Astrocyte (in vitro differentiated cells and primary cell): ENCODE measurements at places on chromosomes 6 and 20. TPM values are rescaled to one million over a fixed set of nuclear protein-coding genes. Genes with fewer than 3 reads are reported as not detected.

GPR63 gene
- total RNA-seq = 1.6 and 1.8 TPM in 2 replicates

UNC5CL gene
- 0.27 and 0.29 TPM in 2 replicates for total RNA-seq

OR2B6 gene
- total RNA-seq = not detected in 2 replicates

FAM83C gene
- not detected in 2 replicates for total RNA-seq

UBE3D gene
- total RNA-seq = 6.8 and 7.4 TPM in 2 replicates

MATN4 gene
- 0.19 and 0.20 TPM in 2 replicates for total RNA-seq

FAM217A gene
- total RNA-seq = not detected in 2 replicates

LRP11 gene
- total RNA-seq = 24.2 and 26.2 TPM in 2 replicates

PPIL6 gene
- total RNA-seq = 1.6 and 1.7 TPM in 2 replicates

MRAP2 gene
- 0.12 and 0.20 TPM in 2 replicates for total RNA-seq

GCNT2 gene
- total RNA-seq = 13.0 and 14.8 TPM in 2 replicates

FGD2 gene
- total RNA-seq = not detected in 2 replicates

FILIP1 gene
- total RNA-seq = 1.0 and 2.0 TPM in 2 replicates

RIMS1 gene
- 1.8 and 2.2 TPM in 2 replicates for total RNA-seq

GRM1 gene
- 0.05 and 0.07 TPM in 2 replicates for total RNA-seq

RAB44 gene
- total RNA-seq = 0.14 and 0.16 TPM in 2 replicates

MYCT1 gene
- 0.61 and 1.0 TPM in 2 replicates for total RNA-seq

LATS1 gene
- 25.6 and 27.9 TPM in 2 replicates for total RNA-seq

TBPL1 gene
- total RNA-seq = 53.4 and 54.0 TPM in 2 replicates
